ENCODE measurements at places on chromosomes 12 and 14.
A peak's percentile ranks its signal among the peaks of the same experiment; 100 is the strongest.

DNA sequence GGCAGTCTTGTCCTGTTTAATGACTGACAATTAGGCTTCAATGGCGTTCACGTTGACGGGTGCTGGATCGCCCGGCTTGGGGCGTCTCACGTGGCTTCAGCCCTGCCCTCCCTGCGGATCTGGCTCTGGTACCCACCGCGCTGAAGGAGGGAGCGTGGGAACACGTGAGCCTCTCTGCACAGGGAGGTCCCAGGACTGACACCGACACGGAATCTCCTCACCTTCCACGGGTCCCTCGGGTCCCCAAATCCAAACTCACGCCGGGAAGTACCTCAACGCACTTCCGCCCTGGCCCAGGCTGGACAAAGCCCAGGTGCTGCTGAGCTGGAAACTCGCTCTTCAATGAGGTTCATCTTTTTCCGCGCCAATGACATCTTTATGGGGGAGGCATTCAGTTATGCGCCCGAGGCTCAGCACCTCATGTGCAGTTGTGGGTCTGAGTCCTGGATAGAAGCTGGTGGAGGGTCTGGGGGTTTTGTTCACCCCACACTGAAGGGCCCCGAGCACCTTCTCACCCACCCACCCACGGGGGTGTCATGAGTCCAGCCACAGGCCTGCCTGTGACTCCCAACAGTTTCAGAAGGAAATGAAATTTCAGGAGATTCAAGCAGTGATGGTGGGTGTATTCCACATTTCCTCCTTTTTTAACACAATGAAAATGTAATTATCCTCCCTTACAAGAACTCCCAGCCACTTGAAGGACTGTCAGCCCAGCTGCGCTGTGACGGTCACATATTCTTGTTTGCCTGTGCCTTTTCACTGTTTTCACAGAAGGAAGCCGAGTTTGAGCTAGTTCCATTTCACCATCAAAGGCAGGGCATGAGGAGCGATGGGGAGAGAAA is 251.7 kb upstream of the SFSWAP start:
- H3K27ac ChIP-seq: no peak overlapping the region
- H3K27me3 ChIP-seq: peaks cover 48% of the 10 kb centered on the region
- H3K4me3 ChIP-seq: no peak overlapping the region
- H3K36me3 ChIP-seq: no peaks in the 10 kb centered on the region

DNA sequence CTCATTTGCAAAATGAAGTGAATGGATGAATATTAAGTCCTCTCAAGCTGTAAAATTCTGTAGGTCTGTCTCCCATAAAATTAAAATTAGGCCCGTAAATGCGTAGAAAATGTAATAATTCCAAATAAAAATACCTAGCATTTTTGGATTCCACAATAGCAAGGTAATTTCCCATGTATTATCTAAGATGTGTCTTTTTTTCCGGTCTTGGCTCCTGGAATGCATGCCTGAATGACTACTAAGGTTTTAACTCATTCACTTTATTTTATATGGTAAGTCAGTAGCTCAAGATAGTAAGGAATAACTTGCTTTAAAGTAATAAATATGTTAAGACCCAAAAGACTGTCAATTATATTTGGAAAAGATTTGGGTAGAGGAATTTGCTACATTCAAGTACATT is 11.1 kb downstream of the TXNRD1 start:
- H3K4me1 ChIP-seq: peaks cover 9% of the 10 kb centered on the region
- DNase-seq: no peak
- no peaks in the 10 kb centered on the region for H3K36me3 ChIP-seq
- H3K27ac ChIP-seq: no peak overlapping the region

DNA sequence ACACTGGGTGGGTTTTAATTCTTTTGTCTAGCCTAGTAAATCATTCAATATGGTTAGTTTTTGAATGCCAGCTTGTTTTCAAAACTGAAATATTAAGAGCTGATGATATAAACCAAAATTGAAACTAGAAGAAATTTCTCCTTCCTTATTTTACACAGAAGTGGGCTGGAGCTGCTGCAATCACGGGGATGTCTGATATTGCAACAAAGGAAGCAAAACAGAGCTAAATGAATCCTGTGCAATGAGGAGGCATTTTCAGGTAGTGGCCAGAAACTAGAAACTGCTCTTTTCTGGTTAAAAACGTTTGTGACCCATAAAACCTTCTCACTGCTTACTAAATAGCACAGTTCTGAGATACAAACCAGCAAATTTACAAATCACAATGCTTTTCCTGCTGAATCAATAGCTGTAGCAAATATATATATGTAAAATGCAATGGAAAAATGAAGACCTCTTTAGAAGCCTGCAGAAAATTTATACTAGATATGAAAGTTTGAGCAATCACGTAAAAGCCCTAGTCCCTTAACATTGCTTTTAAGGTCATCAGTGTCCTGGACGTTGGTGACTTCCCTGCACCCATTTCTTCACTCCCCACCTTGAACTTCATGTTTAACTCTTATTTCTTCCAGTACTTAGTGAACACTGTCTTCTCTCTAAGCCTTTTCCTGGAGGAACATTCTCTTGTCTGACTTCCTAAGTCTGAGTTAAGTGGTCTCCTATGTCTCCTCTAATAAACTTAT is 15.9 kb upstream of the LRRK2 start:
- no peak for DNase-seq
- peak overlapping the region; percentile 21 for H3K4me3 ChIP-seq
- peaks cover 25% of the 10 kb centered on the region for H3K4me1 ChIP-seq
- H3K36me3 ChIP-seq: peaks cover 3% of the 10 kb centered on the region
- H3K27ac ChIP-seq: peak overlapping the region; percentile 56

GRCh38 chr12:109596418-109597244 is 23.0 kb downstream of the MVK start:
- no peak for DNase-seq
- H3K36me3 ChIP-seq: peaks cover 26% of the 10 kb centered on the region
- peaks cover 11% of the 10 kb centered on the region for H3K4me1 ChIP-seq
- H3K4me3 ChIP-seq: no peak overlapping the region

DNA sequence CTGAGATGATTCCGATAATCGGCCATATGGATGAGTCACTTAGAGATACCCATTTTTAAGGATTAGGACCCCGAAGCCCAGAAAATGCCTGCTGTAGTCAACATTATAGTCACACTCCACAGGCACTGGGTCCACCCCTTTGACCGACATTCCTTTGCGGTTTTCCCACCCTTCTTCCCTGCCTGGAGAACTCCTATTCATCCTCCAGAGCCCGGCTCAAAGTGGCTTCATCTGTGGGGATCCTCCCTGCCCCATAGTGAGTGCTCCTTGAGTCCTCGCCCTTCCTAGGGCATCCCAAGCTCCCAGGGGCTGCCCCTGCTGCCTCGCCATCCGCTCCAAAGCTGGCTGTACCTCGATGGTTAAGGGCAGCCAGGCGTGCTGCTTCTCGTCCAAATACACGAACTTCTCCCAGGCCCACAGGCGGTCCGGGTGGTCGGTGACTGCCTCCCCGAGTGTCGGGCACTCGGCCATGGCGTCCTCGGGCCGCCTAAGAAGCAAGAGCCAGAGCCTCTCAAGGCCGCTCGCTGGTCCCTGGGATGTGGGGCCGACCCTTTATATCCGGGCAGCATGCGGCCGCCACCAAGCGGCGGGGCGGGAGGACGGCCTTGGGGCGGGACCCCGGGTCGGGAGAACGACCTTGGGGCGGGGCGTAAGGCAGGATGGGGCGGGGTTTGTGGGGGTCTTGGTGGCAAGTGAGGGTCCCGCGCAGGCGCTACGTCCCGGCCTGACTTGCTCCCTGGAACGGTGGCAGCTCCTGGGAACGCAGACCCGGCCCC is at the start of gene TCL1A:
TSS of gene TCL1A (minus strand) at position 530 of the 776 bp plus-strand sequence. CDS start at position 471, 59 bp downstream.
- DNase-seq: peak; percentile 82
- peaks cover 76% of the 10 kb centered on the region for H3K4me1 ChIP-seq
- peak within 1 kb of the TSS; percentile 98 for H3K4me3 ChIP-seq
- peaks cover 39% of the 10 kb centered on the region for H3K36me3 ChIP-seq

DNA sequence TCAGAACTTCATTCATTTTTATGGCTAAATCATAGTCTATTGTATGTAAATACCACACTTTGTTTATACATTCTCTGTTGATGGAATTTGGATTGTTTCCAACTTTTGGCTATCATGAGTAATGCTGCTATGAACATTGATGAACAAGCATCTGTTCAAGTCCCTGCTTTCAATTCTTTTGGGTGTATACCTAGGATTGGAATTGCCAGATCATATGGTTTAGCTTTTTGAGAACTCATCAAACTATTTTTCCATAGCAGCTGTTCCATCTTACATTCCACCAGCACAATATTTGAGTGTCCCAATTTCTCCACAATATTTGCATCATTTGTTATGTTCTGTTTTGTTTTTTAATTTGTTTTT is 52.3 kb upstream of the CCND2 start:
- no peak for DNase-seq
- no peak overlapping the region for H3K4me3 ChIP-seq
- H3K27ac ChIP-seq: no peak overlapping the region
- H3K27me3 ChIP-seq: no peaks in the 10 kb centered on the region
- peaks cover 36% of the 10 kb centered on the region for H3K4me1 ChIP-seq

DNA sequence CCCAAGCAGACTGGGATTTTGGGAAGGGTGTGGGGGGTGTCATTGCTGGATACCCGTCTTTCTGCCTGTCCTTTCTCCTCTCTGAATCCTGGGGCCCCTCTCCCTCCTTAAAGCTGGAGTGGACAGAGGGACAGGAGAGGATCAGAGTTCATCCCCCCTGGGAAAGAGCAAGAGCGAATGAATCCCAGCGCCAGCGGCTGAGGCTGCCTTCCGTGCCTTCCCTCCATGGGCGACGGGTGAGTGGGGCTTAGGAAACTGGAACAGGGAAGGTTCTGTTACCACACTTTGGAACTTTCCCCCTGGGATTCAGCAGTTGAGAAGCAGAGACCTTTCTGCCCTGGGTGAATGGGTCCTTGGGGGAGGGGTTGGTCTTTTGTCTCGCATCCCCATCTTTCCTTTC is 16.2 kb upstream of the RIN3 start:
- no peak for DNase-seq
- H3K4me1 ChIP-seq: peaks cover 7% of the 10 kb centered on the region
- no peaks in the 10 kb centered on the region for H3K36me3 ChIP-seq
- H3K27ac ChIP-seq: no peak overlapping the region

GRCh38 chr12:111869671-111870070 is 27.6 kb downstream of the MAPKAPK5 start:
- no peaks in the 10 kb centered on the region for H3K27me3 ChIP-seq
- H3K4me1 ChIP-seq: no peaks in the 10 kb centered on the region
- peak overlapping the region; percentile 51 for H3K27ac ChIP-seq
- DNase-seq: no peak
- no peak overlapping the region for H3K4me3 ChIP-seq
- peaks cover 45% of the 10 kb centered on the region for H3K36me3 ChIP-seq

- H3K27me3 ChIP-seq: peaks cover 12% of the 10 kb centered on the region
- no peaks in the 10 kb centered on the region for H3K36me3 ChIP-seq
- DNase-seq: no peak
- H3K4me3 ChIP-seq: no peak overlapping the region
- no peak overlapping the region for H3K27ac ChIP-seq
- H3K4me1 ChIP-seq: no peaks in the 10 kb centered on the region
Measured at GRCh38 chr12:10170216-10170615, 1.7 kb downstream of the OLR1 start.

DNA sequence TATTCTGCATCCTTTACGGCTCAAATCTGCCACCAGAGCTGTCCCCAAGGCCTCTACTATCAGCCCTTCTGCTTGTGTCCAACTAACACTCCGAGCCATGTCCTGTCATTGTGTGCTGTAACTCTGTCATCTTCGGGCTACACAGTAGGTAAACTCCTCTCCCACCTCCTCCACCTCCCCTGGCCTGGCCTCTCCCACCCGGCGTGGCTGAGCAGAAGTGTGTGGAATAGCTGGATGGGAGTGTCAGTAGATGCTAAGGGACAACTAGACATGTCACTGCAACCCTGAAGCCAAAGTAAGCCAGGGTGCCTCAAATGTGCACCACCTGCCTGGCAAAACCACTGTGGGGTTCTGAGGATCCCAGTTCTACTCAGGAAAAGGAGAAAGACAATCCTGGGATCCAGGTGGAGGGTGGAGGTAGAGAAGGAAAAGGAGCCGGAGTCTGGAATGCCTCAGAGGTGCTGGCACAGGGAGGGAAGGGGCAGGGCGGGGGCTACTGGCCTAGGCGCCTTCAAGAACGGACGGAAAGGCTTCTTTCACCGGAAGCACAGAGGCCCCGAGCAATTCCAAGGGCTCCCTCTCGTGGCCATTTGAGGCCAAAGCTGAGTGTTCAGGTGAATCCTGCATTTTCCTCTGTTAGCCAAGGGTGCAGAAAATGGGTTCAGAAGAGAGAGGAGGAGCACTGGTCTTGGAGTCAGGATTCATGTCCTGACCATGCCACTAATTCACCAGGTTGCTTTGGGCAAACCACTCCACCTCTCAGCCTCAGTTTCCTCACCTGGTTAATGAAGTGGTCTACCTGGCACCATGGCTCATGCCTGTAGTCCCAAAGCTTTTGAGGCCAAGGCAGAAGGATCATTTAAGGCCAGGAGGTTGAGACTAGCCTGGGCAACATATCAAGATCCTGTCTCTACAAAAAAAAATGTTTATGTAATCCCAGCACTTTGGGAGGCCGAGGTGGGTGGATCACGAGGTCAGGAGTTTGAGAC is 20.5 kb upstream of the FAM181A start:
- no peaks in the 10 kb centered on the region for H3K4me1 ChIP-seq
- no peak overlapping the region for H3K4me3 ChIP-seq
- DNase-seq: peak; percentile 35
- H3K27me3 ChIP-seq: peaks cover 52% of the 10 kb centered on the region

DNA sequence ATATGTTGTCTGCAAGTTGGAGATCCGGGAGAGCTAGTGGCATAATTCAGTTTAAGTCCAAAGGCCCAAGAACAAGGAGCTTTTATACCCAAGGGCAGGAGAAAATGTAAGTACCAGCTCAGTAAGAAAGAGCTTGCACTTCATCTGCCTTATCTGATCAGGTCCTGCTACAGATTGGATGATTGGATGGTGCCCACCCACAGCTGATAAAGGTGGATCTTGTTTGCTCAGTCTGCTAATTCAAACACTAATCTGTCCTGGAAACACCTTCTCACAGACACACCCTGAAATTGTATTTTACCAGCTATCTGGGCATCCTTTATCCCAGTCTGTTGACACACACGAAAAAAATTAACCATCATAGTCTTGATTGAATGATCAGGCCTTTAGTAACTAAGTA is 230.7 kb upstream of the SLC16A7 start:
- no peaks in the 10 kb centered on the region for H3K36me3 ChIP-seq

DNA sequence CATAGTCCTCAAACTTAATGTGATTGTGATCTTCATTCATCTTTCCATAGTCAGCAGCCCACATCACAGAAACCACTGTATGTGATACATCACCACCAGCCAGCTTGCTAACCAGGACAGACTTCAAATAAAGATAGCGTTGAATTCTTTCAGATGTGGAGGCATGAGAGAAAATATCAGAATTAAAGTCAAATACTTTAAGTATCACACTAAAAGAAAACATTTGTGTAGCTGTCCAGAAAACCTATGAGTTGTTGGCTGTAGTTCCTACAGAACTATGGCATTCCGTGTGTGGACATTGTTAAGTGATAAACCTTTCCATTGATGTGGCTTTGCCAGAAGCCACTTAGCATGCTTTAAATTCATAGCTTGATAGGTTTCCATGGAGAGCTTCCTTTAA is 105.1 kb downstream of the LLPH start:
- H3K27me3 ChIP-seq: peaks cover 10% of the 10 kb centered on the region
- H3K27ac ChIP-seq: no peak overlapping the region
- no peaks in the 10 kb centered on the region for H3K4me1 ChIP-seq

Data from stimulated activated naive B cell treated with anti-CD40 and anti-IgM and Interleukin-4, amounts not matched to agents 10 μg/mL and 1 μg/mL and 100 μg/mL, for 72 hours (primary cell).